AG08395 (cell line): ENCODE measurements at places on chromosomes 12 and 14.
A peak's percentile ranks its signal among the peaks of the same experiment; 100 is the strongest.

DNA sequence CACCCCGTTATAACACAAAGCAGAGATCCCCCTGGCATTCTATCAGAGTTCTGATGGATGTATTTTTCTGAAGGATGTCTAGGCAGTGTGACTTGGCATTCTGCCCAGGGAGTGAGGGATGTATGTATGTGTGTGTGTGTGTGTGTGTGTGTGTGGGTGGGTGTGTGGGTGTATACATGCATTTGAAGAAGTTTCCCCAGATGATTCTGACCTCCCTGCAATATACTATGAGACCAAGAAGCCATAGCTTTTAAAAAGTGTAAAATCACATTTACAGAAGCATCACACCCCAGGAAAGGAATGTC is 59.7 kb upstream of the NAP1L1 start:
- DNase-seq = no peak

GRCh38 chr14:51157012-51157411 is 62.1 kb upstream of the TRIM9 start:
- DNase-seq = peak; percentile 13

DNA sequence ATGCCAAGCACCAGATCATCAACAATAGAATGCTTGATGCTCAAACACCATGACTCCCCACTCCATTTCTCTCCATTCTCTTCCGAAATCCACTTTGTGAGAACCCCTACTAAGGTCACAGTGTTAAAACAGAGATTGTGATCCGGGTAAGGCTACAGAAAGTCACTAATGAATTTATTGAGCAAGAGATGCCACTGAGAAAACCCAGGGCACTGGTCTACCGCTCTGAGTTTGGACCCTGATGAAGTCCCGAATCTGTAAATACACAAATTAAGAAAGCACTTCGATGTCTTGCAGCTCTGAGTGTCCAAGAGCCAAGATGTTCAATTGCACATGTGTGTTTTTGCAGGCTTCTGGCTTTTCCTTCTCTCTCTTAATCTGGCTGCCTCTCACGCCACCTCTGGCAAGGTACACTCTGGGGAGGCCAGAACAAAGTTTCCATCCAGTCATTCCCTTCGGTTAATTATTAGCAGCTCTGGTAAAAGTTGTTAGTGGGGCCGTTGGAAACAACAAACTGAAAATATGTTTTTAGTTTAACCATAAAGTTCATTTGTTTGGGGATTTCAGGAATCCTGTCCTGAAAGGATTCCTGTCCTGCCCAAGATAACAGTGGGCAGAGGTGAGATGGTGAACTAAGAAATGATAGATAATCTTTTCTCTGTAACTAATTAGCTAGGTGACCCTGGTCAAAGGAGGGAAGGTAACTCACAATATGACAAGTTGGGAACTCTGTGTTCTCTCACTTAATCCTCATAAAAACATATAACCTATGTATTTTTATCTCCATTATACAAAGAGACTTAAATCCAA is 75.4 kb downstream of the BTG1 start:
- DNase-seq = peak; percentile 6

- peak; percentile 84 for DNase-seq
Observed at GRCh38 chr14:59254146-59254910, 65.9 kb downstream of the DAAM1 start.

GRCh38 chr12:71587012-71587411 is 76.6 kb downstream of the ZFC3H1 start:
- no peak for DNase-seq

- DNase-seq = peak; percentile 35
Observed at GRCh38 chr14:102554821-102555819, 37.3 kb upstream of the RCOR1 start.

DNA sequence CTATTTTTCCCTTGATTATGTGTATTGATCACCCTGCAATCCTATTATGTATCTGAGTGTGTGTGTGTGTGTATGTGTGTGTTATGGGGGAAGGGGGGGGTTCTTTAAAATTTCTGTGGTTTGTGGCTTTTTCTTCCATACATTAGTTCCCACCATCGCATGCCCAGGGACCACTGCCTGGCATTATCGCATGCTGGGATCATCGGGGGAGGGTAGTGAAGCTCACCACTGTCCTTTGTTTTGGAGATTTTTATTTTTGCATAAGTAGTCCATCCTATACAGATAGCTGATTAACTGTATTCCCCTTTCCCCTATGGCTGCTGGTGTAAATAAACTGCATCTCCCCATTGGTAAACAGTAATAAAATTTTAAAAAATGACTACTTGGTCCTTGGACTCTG is 3.4 kb downstream of the ATXN7L3B start:
- no peak for DNase-seq

GRCh38 chr12:5262885-5263284 is 169.0 kb upstream of the NTF3 start:
- no peak for DNase-seq

DNA sequence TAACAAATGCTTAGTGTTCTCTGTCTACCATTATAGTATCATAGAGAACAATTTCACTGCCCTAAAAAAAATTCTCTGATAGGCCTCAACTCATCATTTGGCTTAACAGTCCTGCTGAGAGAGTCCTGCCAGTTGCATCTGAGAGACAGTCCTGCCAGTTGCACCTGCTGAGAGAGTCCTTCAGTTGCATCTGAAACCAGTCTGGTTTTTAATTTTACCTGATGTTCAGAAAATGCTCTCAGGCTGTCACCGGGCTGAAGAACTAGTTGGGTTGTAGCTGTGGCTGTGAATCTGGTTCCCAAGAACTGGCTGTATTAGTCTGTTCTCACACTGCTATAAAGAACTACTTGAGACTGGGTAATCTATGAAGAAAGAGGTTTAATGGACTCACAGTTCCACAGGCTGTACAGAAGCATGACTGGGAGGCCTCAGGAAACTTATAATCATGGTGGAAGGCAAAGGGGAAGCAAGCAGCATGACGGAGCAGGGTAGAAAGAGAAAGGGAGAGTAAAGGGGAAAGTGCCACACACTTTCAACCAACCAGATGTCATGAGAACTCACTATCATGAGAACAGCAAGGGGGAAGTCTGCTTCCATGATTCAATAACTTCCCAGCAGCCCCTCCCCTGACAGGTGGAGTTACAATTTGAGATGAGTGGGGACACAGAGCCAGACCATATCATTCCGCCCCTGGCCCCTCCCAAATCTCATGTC is 51.6 kb downstream of the PRKCH start:
- DNase-seq = no peak

DNA sequence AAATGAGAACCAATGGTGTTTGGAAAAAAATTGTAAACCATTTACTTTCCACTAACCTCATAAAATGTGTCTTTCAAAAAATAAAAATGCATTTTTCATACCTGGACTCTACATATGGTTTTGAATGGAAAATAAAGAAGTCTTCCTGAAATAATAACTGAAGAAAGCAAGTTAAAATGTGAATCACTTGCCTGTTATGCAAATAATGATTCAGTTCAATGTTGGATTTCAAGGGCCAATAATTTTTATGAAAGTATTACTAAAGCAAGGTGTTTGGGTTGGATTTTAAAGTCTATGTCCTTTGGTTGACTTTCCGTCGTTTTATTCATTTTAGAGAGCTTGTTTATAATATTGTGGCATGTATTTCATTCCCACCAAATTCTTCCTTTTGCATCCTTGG is 138.7 kb downstream of the CCDC91 start:
- DNase-seq = no peak
